GM12865 (cell line): ENCODE measurements at places on chromosomes 2 and 18.
A peak's percentile ranks its signal among the peaks of the same experiment; 100 is the strongest.

GRCh38 chr18:37419315-37419714 is 146.3 kb downstream of the CELF4 start:
- no peak for DNase-seq

- peak; percentile 10 for DNase-seq
Observed at GRCh38 chr2:149388120-149388816, 57.9 kb downstream of the LYPD6 start.

DNA sequence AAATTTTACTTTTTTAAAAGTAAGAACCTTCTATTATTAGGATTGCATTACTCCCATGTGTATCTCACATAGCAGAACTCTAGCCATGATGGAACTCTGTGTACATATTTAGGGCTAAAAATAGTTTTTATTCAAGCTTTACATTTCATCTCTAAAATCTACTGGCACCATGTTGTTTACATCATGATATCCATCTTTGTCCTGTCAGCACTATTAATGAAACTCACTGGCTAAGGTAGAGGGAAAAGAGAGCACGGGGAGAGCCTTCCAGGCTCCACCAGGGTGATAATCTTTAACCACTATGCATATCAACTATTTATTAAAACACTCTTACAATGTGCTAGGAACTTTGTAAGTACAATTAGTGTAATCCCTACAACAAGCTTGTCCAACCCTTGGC is 34.7 kb downstream of the RAD51AP2 start:
- no peak for DNase-seq

DNA sequence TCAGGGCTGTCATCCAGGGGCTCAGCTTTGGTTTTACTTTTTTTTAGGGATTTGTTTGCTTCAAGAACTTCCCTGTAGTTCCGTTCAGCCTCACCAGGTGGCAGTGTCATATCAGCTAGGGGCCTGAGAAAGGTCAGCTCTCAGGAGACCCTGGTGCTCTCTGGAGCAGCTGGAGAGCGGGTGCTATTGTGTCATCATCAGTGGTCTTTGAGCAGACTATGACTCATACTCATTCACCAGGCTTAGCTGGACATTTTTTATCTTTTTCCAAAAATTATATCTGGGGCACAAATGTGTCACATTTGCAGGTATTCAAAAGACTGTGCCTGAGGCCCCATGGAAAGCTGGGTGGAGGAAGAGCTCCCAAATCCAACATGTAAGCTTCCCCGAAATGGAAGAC is 24.4 kb downstream of the ZNF892 start:
- DNase-seq = peak; percentile 64

DNA sequence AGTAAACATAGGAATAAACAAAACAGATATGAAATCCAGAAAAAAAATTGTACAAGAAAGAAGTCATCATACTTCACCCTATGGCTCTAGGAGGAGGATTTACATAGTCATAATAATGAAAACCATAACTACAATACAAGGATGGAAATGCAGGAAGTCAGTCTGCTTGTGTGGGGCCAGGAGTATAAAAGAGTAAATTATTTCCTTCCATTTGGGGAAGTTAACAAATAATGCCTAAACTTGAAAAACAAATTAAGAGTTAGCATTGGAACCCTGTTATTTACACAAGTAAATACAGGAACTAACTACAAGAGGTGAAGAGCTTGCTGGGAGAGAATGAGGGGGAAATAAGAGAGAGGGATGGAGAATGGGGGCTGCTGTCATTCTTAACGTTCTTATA is 15.4 kb downstream of the TMEM163 start:
- no peak for DNase-seq

DNA sequence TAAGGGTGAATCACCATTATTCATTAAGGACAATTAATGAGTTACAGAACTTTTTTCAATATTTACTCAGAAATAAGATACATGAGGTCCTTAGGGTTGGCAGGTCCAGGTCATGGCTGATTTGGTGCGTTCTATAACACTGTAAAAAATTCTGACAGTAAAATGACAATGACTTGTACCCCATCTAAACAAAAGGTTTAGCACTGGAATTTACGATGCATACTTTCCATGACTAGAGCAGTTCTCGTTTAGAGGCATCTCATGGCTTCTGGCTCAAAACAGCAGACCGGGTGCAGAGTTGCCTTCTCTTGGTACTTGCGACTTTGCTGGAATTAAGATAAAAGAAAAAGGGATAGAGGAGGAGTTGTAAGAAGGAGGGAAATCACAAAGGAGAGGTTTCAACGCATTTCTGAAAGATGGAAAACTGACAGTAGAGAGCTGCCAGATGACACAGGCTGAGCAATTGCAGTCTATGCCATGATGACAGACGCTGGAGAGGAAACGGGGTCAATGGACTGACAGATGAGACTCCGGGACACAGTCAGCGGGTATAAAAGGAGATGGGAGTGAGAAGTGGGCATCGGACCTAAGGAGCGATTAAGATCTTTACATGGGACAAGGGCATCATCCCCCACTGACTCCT is 4.1 kb upstream of the CYS1 start:
- DNase-seq = no peak

DNA sequence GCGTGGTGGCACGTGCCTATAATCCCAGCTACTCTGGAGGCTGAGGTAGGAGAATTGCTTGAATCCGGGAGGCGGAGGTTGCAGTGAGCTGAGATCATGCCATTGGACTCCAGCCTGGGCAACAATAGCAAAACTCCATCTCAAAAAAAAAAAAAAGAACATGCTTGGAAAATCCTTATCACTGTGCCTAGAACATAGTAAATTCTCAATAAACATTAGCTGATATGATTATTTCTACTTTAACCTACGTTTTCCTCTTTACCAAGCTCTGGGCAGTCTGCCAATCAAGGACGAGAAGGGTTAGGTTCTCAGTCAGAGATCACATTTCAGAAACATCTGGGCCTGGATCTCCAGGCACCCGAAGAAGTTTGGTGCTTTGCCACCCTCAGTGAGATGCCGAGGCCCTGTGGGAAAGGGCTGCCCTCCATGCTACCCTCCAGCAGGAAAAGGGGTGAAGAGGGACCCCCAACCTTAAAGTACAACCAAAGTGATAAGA is 107.7 kb downstream of the BCL11A start:
- no peak for DNase-seq

- no peak for DNase-seq
Observed at GRCh38 chr2:77579076-77579769, 57.0 kb upstream of the LRRTM4 start.

GRCh38 chr2:142131010-142131669 is at the start of gene LRP1B:
LRP1B (minus strand) TSS chr2:142131016; CDS start chr2:142130729, 287 bp downstream.
- peak; percentile 19 for DNase-seq

- DNase-seq = no peak
Observed at GRCh38 chr2:138329591-138329990, 172.0 kb upstream of the SPOPL start.

- no peak for DNase-seq
Observed at GRCh38 chr2:199973703-199974102, 18.3 kb downstream of the MAIP1 start.

DNA sequence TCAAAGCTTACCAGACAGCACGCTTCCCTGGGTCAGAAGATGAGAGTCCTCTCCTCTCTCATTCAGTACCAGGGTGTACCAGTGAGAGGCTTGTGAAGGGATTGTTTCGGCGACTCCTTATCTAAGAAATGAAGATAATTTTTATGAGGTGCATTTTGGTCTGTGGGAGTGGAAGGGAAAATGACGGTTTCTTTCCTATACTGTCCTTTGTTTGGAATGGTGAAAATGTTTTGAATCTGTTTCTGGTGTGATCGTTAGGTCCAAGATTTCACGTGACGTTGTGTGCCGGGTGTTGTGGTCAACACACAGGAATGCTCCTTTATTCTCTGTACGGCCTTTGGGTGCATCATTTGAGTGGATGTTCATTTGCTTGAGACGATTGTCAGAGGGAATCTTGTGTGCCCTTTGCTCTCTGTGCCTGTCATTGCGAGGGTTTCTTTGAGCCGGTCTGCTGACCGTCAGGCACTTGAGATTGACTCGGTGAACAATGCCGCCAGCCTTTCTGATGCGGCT is 183.5 kb downstream of the AGAP1 start:
- DNase-seq = no peak

DNA sequence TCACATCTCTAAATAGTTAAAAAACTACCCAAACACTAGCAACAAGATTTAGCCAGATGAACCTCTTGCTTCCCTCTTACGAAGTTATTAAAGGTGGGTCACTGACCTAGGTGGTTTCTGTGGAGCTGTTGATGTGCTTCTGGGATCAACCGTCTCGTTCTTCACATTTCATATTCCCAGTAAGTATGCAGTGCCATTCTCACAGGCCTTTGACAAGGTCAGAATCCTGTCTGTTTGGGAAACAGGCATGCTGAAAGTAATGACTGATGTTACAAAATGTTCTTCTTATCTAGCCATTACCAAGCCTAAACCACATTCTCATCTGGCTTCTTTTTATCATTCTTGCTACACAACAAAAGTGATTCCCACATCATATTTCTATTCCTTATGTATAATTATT is 70.3 kb downstream of the WDR7 start:
- DNase-seq = no peak

GRCh38 chr18:25630682-25631081 is 278.7 kb upstream of the ZNF521 start:
- no peak for DNase-seq

GRCh38 chr2:117723888-117724434 is 90.5 kb upstream of the DDX18 start:
- DNase-seq = no peak

GRCh38 chr18:23307567-23308295 is 145.4 kb upstream of the RIOK3 start:
- peak; percentile 85 for DNase-seq

- DNase-seq = peak; percentile 34
Observed at GRCh38 chr2:61368687-61369665, 101.9 kb downstream of the USP34 start.

- no peak for DNase-seq
Observed at GRCh38 chr18:10365021-10365500, 89.4 kb upstream of the APCDD1 start.

DNA sequence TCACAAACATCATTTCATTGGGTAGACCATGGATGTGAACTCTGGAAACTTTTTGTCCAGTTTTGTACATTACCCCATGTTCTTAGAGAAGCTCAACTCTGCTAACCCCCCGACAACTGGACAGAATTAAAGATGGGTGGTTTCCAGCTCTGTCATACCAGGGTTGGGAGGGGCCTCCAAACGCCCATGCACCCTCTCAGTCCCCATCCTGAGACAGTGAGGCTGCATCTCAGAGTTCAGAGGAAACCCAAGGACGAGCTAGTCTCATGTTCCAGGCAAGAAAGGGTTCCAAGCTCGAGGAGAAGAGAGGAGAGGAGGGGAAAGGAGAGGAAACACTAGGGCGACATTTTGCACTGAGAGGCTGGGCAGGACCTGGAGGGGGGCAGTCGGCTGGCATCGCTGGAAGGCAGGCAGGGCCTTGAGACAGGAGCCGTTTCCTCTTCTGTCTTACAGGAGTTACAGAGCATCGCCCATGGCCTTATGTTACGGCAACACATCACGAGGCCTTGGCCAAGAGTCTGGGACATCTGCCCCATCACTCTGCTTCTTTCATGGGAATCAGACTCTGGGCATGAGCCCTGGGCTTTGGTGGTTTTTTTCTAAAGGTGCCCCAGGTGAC is 16.4 kb downstream of the MAL start:
- DNase-seq = peak; percentile 56

- DNase-seq = peak; percentile 53
Observed at GRCh38 chr18:2994603-2995432, 18.1 kb downstream of the LPIN2 start.

- DNase-seq = no peak
Observed at GRCh38 chr18:76392349-76392748, 102.7 kb downstream of the ZNF516 start.

GRCh38 chr2:200620606-200621390 is 35.0 kb downstream of the AOX1 start:
- no peak for DNase-seq

DNA sequence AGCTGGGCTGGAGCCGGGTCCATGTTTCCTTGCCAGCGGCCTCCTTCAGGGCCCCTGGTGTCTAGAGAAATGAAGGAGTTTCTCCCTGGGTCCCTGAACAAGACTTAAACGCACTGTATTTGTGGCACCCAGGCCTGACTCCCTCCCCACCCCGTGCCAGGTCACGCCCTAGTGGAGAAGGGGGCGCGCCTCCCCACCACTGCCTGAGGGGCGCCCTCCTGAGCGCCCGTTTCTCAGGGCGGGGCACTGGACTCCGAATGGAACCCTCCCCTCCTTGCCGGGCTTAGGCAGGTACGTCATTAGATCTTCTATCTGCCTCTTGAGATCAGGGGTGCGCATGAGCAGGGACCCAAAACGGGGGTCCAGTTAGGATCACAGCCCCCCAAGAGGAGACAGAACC is 16.3 kb downstream of the ODC1 start:
- no peak for DNase-seq

DNA sequence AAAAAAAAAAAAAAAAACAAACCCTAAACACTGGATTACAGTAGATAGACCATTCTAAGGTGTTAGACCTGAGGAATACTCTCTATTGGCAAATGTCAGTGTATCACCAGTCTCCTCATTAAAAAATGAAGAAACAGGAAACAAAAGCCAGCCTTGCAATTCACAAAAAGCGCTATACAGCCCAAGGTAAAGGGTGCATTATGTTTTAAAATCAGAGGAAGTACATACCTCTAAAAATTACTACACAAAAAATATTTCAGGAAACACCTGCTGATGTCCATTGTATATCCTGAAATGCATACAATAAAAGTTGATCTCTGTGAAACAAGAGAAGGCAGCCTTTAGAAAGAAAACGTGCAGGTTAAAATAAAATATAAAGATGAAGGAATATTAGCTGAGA is 54.9 kb upstream of the TSPYL6 start:
- no peak for DNase-seq

- no peak for DNase-seq
Observed at GRCh38 chr2:69570474-69570873, 73.1 kb downstream of the AAK1 start.

DNA sequence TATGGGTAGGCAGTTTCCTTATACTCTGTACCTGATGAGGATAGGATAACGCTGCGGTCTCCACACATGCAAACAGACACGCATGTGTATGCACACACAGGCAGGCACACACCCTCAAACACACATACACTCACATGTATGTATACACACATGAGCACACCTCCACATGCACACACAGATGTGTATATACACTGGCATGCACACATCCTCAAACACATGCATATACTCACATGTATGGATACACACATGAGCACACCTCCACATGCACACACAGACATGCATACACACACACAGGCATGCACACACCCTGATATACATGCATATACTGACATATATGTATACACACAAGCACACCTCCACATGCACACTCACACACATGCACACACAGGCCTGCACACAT is 267.8 kb upstream of the HDAC4 start:
- no peak for DNase-seq

GRCh38 chr2:145715601-145716000 is 1195.7 kb upstream of the ZEB2 start:
- no peak for DNase-seq

DNA sequence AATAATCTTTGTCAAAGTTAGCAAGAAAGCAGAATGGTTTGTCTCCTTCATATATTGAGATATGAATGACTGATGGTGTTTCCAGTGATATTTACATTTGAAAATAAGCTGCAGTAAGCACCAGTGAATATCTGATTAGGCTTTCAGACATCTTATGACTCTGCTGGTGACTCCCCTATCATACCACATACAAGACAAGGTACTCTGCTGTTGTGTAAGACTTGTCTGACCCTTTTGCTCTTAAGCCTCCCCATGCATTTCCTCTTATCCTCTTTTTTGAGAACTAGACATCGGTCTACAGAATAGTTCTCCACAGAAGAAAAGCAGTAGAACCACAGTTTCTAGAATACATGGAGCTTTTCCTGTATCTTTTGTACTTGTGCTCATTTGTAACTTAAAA is 9.3 kb downstream of the POLI start:
- DNase-seq = no peak
